ENCODE measurements at places on chromosomes 4 and X. TPM values are rescaled to one million over a fixed set of nuclear protein-coding genes. Genes with fewer than 3 reads are reported as not detected.

RASL11B gene
- total RNA-seq = 0.69 TPM

TFDP3 gene
- not detected for total RNA-seq

PDE5A gene
- 0.66 TPM for total RNA-seq

H2BW2 gene
- 0.11 TPM for total RNA-seq

CT47C1 gene
- total RNA-seq = not detected

JCHAIN gene
- 47.0 TPM for total RNA-seq

NRK gene
- not detected for total RNA-seq

Data from activated B cell treated with CpG ODN at 0.5 μM for 24 hours (primary cell).